ENCODE measurements at places on chromosomes 2 and 18.

DNA sequence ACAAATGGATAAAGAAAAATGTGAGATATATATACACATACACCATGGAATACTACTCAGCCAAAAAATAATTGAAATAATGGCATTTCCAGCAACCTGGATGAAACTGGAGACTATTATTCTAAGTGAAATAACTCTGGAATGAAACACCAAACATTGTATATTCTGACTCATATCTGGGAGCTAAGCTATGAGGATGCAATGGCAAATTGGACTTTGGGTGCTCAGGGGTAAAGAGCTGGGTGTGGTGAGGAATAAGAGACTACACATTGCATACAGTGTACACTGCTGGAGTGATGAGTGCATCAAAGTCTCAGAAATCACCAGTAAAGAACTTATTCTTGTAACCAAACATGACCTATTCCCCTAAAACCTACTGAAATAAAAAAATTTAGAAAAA, 636.0 kb upstream of the LRATD1 start:
- no peak for DNase-seq

- DNase-seq: peak; percentile 50
Measured at GRCh38 chr18:5746844-5747243, 148.5 kb downstream of the TMEM200C start.

DNA sequence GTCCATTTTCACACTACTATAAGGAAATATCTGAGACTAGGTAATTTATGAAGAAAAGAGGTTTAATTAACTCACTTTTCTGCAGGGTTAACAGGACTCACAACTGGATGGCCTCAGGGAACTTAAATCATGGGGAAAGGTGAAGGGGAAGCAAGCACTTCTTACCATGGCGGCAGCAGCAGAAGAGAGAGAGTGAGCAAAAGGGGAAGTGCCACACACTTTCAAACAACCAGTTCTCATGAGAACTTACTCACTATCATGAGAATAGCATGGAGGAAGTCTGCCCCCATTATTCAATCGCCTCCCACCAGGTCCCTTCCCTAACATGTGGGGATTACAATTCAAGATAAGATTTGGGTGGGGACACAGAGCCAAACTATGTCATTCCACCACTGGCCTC, 55.1 kb upstream of the NETO1 start:
- no peak for DNase-seq

GRCh38 chr2:69366-70344, 23.4 kb upstream of the FAM110C start:
- no peak for DNase-seq

DNA sequence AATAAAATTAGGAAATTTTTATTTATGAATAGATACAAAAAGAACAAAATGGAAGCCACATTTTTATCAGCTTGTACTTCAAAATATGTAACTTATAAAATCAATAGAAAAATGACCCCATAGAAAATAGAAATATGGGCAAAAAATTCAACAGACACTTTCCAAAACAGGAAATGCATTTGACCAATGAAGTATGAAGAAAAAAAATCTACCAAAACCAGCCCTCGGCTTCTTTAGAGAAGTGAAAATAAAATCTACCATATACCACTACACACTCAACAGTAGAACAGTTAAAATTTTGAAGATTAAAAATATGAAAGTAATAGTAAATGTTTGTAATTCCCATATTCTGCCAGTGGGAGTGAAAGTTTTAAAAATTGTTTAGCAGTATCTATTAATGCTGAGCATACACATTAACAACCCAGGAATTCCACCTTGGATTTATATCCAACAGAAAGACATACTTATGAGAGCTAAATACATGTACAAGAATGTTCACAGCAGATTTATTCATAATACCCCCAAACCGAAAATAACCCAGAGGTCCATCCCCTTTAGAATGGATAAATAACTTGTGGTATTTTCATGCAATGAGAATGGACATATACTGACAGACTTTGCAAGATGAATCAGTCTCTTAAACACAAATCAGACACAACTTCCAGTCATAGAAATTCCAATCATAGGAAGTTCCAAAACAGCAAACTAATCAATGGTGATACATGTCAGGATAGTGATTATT, 318.0 kb downstream of the FIGN start:
- no peak for DNase-seq

DNA sequence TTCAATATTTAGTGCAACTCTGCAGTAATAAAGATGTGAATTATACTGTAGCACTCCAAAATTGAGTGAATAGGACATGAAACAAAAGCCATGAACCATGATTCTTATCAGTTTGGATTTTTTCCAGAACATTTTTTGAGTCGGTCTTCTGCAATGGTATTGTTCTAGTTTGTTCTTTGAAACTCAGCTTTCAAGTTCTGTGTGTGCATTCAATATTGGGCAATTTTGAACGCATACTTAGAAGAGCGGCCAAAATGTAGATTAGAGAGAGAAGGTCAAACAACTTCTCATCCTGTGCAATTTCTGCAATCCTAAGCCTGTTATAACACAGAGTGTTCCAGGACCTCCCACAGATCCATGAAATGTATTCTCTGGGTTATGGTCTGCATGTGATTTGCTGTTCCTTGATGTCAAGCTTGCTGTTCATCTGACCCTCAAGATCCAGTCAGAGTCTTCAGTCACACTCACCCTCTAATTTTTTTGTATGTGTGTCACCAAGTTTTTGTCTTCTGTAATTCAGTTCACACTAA, 48.3 kb downstream of the TSPYL6 start:
- no peak for DNase-seq

GRCh38 chr2:193935114-193935513, 1721.9 kb upstream of the SLC39A10 start:
- DNase-seq: no peak

- no peak for DNase-seq
Measured at GRCh38 chr2:170298861-170299429, 121.0 kb downstream of the MYO3B start.

DNA sequence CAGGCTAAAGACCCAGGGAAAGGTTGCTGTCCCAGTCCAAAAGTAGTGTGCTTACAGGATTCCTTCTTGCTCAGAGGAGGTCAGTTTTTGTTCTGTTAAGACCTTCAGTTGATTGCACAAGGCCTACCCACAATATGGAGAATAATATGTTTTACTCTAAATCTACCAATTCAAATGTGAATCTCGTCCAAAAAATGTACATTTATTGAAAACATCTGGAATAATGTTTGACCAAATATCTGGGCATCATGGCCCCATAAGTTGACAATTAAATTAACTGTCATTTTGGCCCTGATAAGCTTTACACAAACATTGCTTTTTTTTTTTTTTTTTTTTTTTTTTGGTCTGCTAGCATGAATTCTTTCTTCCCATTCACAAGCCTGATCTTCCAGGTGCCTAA, 109.8 kb downstream of the CCDC178 start:
- DNase-seq: no peak

GRCh38 chr2:190470256-190470826, 62.2 kb downstream of the MFSD6 start:
- DNase-seq: no peak

DNA sequence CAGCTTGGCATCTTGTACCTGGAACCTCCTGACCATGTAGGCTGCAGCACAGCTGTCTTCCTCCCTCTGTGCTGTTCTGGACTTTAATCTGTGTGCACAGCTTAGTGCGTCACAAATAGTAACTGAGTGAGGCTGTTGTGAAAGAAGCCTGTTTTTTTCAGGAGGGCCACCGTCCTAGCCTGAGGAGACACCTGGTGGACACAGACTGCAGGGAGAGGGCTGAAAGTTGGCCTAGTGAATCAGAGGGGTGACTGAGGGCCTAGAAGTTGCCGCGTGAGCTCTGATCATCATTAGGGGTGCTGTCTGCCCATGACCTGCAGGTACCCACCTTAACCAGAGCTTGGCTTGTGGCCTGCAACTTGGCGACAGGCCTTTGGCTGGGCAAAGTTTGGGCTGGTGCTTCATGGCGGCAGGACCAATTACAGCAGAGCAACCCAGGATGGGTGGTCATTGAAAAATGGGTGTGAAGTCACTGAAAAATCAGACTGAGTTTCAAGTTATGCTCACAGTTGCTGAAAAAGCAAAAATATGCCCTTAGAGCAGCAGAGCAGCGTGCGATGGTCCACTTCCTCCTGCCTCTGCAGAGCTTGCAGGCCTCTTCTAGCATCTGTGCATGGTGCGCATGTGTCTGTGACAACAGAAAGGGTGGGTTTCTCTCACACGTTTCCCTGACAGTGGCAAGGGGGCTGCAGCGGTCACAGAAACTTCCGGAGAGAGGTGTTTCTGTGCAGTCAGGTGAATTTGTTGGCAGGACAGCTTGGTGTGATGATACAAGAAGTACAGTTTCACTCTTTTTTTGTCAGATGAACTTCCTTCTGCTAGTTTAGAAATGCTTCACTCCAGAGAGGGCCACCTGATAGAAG, 9.6 kb downstream of the GDF7 start:
- DNase-seq: no peak

DNA sequence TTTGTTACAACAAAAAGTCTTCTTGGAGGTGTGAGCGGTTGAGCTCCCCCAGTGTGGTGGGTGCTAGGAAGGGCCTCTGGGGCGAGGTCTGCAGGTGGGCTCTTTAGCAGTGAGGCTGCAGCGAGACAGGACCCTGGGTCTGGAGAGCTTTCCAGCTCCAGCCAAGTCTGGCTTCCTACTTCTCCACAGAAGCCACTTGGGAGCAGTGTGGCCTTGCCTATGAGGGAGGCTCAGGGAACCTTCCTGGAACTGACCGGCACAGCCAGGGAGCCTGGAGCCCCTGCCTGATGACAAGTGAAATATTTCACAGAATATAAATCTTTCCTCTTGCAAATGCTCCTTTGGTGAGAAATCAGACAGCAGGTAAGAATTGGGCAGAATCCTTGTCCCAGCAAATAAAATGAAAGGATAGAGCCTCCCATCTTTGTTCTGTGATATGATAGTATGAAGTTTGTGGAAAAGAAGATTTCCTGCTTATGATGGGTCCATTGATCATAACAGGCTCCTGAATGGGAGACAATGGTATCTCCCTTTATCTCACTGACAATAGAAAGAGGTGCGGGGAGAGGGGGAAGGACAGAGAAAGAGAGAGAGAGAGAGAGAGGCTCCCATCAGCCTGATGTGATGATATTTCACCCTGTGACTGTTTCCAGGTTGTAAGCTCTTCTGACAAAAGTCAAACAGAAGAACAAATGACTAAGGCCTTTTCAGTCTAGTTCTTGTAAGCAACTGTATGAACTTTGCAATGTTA, 289.8 kb upstream of the SPRED2 start:
- DNase-seq: peak; percentile 7

DNA sequence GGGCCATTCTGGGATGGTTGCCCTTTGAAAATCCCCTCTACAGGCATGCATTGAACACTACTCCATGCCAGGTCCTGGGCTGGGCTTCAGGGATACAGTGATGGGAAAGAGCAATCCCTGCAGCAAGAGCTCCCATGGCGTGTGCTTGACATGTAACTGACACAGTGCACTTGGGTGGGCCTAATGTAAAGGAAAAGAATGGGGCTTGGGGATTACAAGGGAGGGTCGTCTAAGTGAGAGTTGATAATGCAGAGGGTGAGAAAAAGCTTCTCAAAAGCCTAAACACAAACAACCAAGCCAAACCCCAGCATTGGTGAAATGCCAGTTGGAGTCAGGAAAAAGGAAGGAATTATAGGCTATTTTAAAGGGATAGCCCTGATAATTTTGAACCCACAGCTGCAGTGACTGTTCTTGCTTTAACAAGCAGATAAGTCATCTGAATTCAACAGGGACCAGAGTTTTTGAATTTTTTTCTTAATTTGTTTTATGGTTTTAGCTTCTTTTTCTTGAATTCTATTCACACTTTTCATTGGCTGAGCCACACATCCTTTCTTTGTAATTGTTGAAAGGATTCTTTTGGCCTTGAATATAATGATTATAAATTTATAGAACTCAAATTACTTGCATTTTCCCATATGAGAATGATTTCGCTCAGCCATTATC, 308.7 kb downstream of the LPIN1 start:
- no peak for DNase-seq

DNA sequence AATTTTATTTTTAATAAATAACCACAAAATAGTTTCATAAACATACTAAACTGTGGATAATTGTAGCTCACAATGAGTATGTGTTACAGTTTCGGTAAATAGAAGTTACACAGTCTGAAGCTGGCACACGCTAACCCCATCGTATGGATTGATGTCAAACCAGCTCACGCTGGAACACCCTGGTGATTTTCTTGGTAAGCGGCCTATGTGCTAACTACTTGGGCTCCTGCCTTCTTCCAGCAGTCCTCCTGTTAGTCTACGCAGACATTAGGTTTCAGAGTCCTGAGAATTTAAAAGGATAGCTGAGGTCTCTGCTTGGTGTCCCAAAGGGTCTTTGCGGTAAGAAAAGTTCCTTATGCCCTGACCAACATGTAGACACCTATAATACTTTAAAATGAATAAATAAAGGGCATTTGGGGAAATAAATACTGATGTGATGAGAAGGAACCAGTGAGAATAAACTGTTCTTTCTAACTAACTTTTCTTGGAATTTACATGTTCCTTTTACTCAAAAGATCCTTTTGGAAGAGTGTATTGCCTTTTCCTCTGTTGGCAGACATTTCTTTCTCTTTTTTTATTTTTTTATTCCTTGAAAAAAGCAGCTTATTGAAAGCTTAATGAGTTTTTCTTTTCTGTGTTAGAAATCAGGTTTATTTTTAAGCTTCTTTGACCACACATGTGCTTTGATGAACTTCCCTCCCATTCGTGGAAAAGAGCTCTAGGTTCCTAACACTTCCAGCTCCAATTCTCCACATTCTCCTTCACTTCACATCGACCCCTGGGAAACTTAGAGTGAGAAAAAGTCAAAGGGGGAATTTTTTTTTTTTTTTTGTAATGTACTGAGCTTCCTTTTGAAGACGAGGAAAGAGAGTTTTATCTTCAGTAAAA, 322.2 kb downstream of the IRS1 start:
- no peak for DNase-seq

GRCh38 chr18:34911661-34912384, 129.4 kb upstream of the MAPRE2 start:
- no peak for DNase-seq

DNA sequence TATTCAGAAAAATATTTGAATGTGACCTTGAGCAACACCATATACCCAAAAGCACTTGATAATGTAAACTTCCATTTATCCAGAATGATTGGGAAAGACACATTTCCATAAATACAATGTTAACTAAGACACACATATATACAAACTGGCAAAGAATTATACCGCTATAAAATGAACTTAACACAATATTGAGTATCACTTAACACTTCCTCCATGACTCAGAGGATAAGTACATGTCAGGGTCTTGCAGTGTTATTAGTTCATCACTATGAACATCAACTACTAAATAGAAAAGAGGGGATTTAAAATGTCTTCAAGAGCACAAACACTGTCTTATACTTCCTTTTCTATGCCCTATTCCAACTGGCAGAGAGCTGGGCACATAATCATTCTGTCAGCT, 18.6 kb downstream of the WDSUB1 start:
- no peak for DNase-seq

GRCh38 chr2:181054843-181055242, 74.4 kb downstream of the UBE2E3 start:
- DNase-seq: no peak
